NCI-H748 treated with DMSO at 0.1 percent for 48 hours (cell line): ENCODE measurements at places on chromosomes 1 and 21.
A peak's percentile ranks its signal among the peaks of the same experiment; 100 is the strongest.

DNA sequence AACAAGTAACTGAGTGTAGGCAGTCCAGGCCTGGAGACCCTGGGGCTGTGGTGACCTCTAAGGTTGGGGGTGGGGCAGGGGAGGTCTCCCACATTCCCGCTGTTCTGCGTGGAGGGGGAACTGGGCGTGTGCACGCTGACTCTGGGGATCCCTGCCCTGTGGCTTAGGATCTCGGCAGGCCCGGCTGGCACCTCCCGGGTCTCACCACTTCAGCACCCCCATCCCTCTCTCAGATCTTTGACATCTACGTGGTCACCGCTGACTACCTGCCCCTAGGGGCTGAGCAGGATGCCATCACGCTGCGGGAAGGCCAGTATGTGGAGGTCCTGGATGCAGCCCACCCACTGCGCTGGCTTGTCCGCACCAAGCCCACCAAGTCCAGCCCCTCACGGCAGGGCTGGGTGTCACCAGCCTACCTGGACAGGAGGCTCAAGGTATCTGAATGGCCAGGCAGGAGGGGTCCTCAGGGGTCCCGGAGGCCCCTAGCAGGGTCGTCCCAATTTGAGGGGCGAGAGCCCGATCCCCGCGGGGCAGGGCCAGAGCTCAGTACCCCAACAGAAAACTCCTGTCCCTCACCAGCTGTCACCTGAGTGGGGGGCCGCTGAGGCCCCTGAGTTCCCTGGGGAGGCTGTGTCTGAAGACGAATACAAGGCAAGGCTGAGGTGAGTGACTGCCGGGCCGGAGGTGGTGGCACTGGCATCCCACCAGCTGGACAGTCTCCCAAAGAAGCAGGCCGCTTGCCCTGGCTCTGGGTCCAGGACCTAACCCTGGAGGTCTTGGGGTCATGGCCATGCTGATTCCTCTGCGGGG, 68.7 kb downstream of the TRIM11 start:
- DNase-seq = no peak

DNA sequence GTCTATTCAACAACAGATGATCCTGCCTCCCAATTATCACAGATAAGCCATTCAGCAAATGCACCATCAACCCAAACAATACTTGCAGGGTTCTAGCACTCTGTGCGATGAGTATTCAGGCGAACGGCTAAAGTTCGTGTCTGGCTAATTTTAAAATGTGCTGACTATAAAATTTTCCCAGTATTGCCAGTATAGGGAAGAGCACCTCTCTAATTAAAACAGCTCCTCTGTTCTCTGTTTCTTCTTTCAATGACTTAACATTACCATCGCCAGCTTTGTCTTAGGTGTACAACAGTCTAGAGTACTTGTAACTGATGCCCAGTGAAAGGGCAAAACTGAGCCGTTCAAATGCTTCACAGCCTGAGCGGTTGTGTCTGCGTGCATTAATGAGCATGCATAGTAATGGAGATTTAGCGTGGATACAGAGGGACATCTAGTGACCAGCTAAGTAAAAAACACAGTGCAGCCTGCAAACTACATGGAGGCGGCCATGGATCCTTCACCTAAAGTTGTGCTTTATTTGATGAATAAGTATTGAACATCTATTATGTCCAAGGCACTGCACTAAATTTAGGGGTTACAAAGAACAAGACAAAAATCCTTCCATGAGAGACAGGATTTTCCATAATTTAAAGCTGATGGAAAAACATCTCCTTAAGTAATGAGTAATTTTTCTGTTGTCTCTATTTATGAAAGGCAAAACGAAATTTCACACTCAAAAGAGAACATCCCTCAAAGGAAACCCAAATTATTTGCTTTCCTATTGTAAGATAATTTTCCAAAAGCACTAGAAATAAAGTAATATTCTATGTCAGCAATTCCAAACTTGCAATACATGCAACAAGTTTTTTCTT, 120.0 kb downstream of the SETD4 start:
- peak; percentile 73 for DNase-seq

GRCh38 chr1:237730826-237731350, 159.8 kb downstream of the ZP4 start:
- DNase-seq = no peak

- peak; percentile 75 for DNase-seq
These were observed 2.0 kb downstream of the SCMH1 start for GRCh38 chr1:41239988-41240610.

DNA sequence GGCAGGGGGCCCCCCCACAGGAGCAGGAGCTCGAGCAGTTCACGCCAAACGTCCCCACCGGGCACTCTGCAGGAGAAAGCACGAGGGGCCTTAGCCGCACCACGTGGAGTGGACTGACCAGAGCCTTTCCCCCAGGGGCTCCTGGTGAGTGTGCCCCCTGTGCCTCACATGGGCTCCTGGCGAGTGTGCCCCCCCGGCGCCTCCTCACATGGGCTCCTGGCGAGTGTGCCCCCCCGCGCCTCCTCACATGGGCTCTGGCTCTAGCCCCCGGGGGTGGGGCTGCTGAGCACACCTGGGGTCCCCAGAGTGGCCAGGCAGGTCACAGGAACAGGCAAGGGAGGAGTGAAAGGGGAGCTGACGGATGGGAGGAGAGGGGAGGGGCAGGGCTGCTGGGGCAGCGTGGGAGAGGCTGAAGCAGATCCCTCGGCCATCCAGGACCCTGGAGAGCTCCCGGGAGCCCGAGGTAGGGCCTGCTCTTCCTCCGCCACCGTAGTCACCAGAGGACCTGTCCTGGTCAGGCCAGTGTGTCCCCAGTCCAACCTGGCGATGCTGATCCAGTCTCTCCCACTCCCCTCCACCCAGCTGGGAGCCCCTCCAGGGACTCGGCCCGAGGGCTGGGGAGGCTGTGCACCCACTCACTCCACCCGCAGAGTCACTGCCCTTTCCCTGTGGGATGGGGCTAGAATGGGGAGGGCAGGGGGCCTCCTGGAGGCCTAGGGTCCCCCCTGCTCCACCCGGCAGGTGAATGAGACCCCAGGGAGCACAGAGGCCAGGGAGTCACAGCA, 47.6 kb downstream of the ARHGEF16 start:
- DNase-seq = no peak

- DNase-seq = no peak
These were observed 208.8 kb upstream of the JUN start for GRCh38 chr1:58992643-58993042.

DNA sequence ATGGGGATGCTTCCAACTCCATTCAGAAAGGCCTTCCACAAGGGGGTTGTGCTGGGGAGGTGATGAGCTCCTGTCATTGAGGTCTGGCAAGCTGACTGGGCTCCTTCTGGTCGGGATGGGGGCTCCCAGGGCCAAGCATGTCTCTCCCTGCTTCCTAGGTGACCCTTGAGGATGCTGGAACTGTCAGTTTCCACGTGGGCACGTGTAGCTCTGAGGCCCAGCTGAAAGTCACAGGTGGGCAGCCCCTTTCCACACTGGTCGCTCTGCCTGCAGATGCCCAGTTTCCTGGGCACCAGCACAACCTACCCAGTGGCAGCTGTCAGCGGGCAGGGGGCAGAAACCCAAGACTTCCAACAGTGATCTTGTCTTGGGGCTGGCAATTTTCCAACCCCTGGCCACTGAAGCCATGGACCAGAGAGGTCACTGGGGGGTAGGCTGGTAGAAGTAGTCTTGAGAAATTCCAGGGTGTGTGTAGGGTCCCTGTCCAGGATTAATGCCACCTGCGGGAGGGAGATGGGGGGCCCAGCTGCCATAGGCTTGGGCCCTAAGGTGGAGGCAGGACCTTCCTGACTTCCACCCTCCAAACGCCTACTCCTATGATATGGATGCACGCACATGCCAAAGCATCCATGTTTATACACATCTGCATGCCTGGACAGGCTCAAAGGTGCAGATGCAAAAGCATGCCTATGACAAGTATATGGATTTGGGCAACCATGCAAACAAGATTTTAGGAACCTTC, 97.1 kb downstream of the TRIM11 start:
- DNase-seq = no peak

DNA sequence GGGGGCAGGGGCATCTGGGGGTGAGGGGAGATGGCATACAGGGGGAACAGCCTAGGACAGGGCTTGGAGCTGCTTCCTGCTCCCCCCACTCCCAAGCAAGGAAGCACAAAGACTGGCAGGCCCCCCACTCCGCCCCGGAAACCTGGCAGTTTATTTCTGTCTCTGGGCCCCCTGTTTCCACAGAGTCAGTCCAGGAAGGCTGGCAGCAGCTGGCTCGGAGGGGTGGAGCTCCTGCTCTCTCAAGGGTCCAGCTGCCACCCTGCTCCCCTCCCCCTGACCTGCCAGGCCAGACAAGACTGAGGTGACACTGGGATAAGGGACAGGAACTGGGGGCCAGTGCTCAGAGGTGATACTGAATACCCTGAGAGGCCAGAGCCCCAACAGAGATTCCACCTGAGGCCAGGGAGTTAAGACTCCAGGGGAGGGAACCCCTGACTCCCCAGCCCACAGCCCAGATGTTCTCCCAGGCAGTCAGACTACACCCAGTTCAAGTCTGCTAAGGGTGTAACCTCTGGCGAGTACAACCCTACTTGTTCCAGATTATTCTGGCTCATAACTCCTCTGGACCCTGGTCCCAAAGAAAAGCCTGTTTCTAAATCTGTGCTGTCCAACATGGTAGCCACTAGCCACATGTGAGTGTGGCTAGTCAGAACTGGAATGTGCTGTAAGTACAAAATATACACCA, 26.3 kb downstream of the AHDC1 start:
- no peak for DNase-seq

- no peak for DNase-seq
These were observed 115.2 kb downstream of the NGF start for GRCh38 chr1:115222616-115223402.

DNA sequence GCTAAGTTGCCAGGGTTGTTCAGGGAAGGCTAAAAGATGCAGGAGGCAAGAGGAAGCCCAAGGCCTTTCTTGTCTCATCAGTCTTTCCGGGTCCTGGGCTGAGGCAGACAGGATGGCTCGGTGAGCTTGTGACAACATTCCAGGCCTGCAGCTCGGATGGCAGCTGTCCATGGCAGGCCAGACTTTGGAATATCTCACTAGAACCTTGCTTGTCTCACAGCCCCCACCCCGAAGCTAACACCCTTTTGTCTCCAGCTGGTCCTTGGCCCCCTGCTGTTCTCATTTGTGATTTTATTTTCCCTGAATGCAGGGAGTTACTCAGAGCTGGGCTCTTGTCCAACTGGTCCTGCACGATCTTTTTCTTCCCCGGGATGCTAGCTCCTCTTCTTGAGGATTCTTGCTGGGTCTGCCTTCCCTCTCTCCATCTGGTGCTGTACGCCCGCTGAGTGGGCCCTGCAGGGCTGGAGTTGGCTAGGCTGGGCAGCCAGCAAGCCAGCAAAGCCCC, 477.2 kb upstream of the CAMK1G start:
- no peak for DNase-seq
